ENCODE measurements at places on chromosomes 1 and 21.

GRCh38 chr1:32676945-32677344 lies 25.6 kb downstream of the SYNC start:
- no peak overlapping the region for H3K4me3 ChIP-seq
- DNase-seq, result no peak
- H3K27me3 ChIP-seq, result no peaks in the 10 kb centered on the region
- H3K27ac ChIP-seq, result no peak overlapping the region
- H3K36me3 ChIP-seq, result peaks cover 96% of the 10 kb centered on the region

- no peak for DNase-seq
- no peaks in the 10 kb centered on the region for H3K4me1 ChIP-seq
Measured at GRCh38 chr1:11045428-11046269, 1.4 kb downstream of the MASP2 start.

GRCh38 chr1:171931752-171932151 lies 90.5 kb downstream of the DNM3 start:
- DNase-seq, result no peak
- no peak overlapping the region for H3K4me3 ChIP-seq
- no peaks in the 10 kb centered on the region for H3K4me1 ChIP-seq
- H3K36me3 ChIP-seq, result no peaks in the 10 kb centered on the region
- H3K27me3 ChIP-seq, result peaks cover 26% of the 10 kb centered on the region

DNA sequence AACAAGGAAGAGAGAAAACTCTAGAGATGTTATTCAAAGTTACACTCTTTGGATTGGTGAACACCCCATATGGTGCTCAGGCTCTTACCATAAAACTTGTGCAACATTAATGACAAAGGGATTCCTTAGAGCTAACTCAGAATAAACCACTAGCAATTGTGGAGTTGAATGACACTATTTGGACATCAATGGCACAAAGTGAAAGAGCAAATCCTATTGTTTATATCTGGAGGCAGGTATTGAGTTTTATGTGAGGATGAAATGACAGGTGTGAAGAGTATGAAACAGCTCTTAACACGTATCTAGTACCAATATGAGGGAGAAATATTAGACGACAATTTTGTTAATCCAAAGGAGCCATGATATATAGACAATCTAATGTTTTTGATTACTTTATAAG lies 584.9 kb upstream of the PBX1 start:
- no peak overlapping the region for H3K4me3 ChIP-seq
- no peaks in the 10 kb centered on the region for H3K27me3 ChIP-seq
- H3K4me1 ChIP-seq, result no peaks in the 10 kb centered on the region
- no peak for DNase-seq
- H3K36me3 ChIP-seq, result no peaks in the 10 kb centered on the region

DNA sequence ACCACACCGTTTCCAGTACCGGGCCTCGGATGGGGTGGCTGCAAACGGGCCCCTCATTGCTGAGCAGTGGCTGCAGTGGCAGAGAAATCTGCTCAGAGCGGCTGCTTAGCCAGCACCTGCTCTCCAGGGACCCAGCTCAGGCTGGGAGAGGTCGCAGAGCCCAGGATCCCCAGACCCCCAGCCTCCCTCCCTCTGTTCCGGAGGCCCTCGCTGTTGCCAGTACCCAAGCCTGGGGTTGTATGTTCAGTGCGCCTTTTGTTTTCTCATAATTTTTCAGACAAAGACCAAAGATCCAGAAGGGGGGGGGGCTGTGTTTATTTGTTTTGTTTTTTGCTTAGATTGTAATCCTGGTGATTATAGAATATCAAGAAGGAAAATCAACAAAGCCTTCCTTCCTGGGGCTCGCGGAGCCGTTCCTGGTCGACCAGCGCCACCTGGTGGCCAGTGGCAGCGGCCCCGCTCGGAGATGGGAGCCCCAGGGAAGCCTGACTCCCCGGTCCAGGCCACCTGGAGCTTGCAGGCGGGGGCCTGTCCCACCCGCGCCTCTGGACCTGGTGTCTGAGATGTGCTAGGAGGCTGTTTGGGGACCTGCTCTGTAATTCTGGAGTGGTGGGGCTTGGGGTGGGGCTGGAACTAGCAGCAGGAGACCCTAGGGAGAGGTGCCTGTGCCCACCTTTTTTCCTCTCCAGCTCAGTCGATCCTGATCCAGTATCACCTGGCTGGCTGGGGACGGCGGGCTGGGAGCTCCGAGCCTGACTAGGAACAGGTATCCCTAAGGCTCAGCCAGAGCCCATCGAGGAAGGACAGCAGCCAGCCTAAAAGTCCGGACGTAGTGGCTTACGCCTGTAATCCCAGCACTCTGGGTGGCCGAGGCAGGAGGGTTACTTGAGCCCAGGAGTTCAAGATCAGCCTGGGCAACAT lies 123.9 kb upstream of the VAMP3 start:
- H3K27ac ChIP-seq, result no peak overlapping the region
- H3K36me3 ChIP-seq, result no peaks in the 10 kb centered on the region
- DNase-seq, result peak; percentile 62
- H3K4me3 ChIP-seq, result no peak overlapping the region
- peaks cover 14% of the 10 kb centered on the region for H3K27me3 ChIP-seq

GRCh38 chr21:35635261-35635660 lies 425.1 kb downstream of the SETD4 start:
- H3K4me1 ChIP-seq, result no peaks in the 10 kb centered on the region
- no peak overlapping the region for H3K27ac ChIP-seq
- DNase-seq, result no peak
- no peak overlapping the region for H3K4me3 ChIP-seq
- H3K27me3 ChIP-seq, result peaks cover 51% of the 10 kb centered on the region

All from effector memory CD8-positive, alpha-beta T cell (primary cell).